CD4-positive, alpha-beta T cell treated with Interleukin-4 for 4 hours (primary cell): ENCODE measurements at places on chromosomes 7 and 10.

DNA sequence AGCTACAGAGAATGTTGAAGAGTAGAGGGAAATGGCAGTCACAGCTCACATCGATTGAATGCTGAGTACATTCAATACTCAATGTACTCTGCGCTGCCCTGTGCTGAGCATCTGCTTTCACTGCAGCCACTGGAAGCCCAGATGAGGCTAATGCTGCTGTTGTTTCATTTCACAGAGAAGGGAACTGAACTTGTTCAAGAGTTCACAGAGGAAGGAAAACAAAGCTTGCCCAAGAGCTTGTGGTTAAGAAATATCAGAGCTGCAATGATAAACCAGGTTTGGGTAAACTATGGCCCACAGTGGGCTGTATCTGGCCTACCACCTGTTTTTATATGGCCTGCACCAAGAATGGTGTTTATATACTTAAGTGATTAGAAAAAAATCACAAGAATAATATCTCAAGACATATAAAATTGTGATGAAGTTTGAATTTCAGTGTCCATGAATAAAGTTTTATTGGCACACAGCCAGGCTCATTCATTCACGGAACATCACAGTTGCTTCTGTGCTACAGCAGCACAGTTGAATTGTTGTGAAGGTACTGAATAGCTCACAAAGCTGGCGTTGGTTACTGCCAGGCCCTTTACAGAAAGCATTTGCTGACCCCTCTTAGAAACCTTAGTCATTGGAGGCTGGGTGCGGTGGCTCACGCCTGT, 64.1 kb downstream of the CFAP58 start:
- DNase-seq = no peak

- no peak for DNase-seq
These were observed 10.4 kb downstream of the CUL2 start for GRCh38 chr10:35079763-35080162.

- DNase-seq = no peak
These were observed 574.8 kb downstream of the ETV1 start for GRCh38 chr7:13414661-13415107.

DNA sequence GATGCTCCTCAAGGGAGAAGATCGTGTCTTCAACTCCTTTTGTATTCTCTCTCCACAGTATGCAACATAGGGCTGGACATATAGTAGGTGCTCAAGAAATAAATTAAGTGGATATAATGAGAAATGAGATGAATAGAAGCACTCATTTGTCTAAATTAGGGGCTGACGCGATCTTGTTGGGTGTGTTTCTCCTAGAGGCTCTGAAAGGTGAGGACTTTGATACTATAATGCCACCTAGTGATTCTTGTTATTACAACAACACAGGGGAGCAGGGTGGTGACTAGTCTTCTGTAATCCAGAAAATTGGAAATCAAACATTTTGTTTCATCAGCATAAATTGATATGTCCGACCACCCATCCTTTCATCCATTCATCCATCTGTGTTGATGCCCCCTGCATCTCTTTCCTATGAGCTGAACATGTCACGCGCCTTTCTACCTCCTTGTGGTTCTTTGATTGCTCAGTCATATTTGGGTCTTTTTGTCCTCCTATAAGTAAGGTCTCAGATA, 3.5 kb upstream of the CFAP58 start:
- peak; percentile 73 for DNase-seq

DNA sequence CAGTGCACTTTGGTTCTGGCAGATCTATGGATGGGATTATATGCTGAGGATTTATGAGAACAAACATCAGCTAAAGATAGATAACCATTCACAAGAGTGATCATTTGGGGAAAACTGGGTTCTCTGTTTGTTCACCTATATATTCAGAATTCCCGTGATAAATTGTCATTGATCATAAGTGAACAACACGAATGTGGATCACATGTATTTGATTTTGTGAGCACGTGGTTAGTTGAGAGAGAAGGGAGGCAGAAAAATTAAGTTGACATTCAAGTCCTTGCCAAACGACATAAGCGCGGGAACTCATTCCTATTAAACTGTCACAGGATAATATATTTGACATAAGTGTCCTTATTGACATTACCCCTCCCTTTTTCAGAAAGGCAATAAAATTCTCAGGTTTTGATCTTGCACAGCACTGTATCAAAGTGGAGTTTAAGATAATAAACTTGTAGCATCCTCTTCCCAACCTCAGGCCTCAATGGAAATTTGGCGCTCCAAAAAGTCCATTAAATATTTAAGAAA, 64.9 kb upstream of the MYO3A start:
- DNase-seq = no peak

DNA sequence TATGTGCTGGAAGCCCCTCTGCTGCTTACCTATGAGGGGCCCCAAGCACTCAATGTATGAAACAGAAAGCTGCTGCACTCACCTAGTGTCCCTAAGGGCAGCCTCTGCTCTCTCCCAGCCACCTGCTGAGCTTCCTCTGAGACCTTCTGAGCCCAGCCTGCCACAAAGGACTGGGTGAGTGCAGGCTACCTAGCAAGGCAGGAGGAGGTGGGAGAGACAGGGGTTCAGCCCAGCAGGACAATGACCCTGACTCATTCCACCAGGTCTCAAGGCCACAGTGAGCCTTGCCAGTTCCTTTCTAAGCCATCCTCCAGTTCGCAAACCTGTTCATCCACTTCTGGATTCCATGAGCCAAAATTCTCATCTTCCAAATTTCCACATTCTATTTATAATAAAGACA, 16.3 kb downstream of the VOPP1 start:
- DNase-seq = no peak

DNA sequence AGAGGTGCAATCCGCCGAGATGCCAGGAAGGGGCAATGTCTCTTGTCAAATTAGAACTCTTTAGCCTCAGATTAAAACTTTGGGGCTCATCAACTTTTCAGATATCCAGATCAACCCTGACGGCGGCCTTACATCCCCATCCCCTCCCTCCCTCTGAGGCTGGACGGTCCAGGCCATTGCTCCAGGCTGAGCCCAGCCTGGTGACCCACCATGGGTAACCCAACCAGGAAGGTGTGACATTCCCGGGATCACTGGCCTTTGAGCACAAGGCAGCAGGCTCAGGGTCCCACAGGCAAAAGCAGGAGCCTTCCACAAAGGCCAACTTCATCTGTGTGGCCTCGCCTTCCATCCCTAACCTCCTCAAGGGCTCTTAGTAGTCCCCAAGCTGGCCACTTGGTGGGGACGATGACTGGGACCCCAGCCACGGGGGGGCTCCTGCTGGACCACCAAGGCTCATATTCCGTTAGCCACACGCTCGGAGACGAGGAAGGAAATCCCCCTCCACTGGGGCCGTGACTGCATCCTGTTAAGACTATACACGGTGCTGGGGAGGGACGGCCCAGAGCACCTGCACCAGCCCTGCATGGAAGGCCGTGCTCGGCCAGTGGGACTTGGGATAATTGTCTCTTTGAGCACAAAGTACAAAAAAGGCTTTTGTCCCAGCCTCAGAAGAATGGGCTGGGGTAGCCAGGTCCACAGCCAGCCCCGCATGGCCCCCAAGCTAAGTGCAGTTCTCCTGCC, 62.8 kb downstream of the ZRANB1 start:
- DNase-seq = no peak

DNA sequence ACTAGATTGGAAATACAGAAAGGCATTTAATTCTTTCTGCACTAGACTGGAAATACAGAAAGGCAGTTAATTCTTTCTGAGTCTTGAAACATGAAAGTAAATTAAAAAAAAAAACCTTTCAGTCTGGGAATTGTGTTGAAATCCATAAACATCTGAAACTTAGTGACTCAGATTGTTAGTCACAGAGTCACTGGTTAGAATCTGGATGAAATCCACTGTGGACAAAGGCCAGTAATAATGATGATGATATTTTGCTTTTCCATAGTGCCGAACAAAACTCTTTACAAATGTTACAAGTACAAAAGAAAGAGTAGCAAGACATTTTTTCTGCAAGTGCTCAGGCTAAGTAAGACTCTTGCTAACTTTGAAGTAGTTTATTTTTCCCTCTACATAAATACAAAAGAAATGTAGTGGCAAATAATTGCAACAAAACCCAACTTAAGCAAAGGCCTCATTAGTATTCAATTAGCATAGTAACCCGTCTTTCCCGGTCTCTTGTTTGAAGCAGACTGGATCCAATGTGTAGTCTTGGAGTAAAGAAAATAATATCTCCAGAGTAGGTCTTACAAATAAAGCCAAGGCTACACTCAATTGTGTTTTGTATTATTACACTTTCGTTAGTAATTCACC, 5.8 kb upstream of the PRTFDC1 start:
- no peak for DNase-seq

DNA sequence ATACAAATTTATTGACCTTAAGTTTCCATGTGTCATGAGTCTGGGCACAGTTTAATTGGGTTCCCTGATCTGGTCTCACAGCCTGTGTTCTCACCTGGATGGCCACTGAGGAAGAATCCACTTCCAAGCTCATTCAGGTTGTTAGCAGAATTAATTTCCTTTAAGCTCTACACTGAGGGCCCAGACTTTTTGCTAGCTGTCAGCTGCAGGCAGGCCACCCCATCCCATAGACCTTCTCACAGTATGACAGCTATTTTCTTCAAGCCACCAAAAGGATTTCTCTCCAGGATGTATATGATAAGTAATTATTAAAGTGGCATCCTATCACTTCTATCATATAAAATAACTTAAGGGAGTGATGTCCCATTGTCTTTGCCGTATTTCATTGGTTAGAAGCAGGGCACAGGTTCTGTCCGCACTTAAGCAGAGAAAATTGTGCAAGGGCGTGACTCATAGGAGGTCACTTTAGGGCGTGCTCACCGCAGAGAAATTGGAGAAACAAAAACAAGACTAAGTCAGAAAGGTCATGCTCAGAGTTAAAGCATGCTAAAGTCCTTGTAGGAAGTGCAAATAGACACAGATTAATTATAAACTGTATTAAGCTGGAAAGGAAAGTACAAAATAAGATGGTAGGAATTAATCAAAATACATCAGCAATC, 109.9 kb downstream of the AHR start:
- DNase-seq = no peak

- no peak for DNase-seq
These were observed 731.5 kb upstream of the C7orf33 start for GRCh38 chr7:147859033-147859432.

DNA sequence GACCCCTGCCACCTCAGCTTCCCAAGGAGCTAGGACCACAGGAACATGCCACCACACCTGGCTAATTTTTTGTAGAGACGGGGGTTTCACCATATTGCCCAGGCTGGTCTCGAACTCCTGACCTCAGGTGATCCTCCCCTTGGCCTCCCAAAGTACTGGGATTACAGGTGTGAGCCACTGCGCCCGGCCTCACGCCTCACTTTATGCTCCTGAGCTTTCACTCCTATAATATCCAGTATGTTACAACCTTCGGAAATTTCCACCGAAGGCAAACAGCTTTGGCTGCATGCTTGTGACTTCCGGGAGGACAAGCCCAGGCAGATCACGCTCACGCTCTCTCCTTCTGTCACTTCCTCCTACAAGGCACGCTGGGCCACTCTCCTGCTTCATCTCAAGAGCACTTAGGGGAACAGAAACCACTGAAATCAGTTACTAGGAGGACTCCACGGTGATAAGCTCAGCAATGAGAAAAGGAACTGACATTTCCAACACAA, 4.4 kb upstream of the MAD1L1 start:
- DNase-seq = peak; percentile 24

DNA sequence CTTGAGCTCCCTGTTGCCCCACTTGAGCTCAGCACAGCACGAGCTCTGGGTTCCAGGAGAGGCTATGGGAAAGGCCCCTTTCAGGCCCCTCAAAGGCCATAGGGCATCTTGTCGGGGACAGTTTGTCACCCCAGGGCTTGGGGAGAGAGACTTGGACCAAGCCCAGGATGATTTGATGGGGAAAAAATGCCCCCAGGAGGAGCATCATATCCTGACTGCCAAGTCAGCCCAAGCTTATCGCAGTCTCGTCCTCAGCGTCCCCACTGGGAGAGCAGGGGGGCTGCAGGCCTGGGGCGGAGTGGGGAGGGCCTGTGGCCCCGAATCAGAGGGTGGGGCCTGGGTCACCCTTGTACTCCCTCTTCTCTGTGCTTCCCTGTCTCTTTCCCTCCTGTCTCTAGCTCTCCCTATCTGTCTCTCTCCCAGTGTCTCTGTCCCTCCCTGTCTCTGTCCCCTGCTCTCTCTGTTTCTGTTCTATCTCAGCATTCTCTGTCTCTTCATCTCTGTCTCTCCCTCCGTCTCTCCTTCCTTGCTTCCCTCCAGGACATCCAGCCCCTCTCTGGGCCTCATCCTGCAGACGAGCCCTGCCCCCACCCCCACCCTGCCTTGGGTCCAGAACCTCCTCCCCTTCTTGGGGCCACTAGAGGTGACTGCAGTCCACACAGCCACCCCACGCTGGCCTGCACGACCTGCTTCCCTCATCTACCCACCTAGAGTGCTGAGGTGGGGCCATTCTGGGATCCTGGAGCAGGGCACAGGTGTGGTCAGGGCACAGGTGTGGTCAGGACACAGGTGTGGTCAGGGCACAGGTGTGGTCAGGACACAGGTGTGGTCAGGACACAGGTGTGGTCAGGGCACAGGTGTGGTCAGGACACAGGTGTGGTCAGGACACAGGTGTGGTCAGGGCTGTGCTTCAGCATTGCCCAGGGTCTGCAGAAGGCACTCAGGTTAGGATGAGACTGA, 17.3 kb upstream of the GRIFIN start:
- DNase-seq = no peak

DNA sequence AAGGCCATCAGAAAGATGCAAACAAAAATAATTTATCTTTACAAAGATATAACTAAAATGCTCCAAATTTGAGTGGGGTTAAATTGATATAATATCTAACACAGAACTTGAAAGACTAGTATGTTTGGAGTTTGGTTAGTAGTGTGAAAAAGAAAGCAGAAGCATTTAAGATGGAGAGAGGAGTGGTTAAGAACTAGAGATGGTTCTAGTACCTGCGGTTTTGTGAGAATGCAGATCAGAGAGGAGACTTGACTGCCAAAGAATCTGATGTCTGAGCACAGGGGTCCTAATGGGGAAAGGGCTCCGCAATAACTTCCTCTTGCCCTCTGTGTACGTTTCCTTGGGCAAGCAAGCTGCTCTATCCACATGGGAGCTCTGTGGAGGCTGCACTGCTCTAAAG, 506.8 kb upstream of the COBL start:
- DNase-seq = no peak

DNA sequence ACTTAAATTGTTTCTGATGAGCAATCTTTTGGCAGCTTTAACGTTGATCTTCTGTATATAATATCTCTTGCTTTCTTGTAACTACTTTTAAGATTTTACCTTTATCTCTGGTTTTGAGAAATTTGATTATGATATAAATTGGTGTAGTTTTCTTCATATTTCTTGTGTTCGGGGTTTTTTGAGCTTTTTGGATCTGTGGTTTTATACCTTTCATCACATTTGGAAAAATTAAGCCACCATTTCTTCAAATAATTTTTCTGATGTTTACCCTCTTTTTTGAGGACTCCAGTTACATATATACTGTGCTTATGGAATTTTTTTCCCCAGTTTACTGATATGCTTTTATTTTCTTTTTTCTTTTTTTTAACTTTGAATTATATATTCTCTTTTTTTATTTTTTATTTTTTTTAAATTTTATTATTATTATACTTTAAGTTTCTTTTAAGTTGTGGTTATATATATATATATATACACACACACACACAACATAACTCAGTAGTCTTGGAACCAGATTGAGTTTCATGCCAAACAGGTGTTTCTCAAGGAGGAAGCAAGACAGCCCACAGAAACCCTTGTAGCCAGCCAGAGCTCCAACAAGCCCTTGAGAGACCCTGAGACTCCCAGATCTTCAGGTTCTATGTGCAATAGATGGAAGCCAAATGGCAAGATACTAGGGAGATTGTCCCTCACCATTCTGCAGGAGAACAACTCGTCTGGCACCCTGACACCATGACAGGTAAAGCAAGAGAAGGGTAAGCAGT, 27.5 kb upstream of the NME8 start:
- no peak for DNase-seq
